ENCODE measurements at places on chromosomes 4 and X.
A peak's percentile ranks its signal among the peaks of the same experiment; 100 is the strongest.

DNA sequence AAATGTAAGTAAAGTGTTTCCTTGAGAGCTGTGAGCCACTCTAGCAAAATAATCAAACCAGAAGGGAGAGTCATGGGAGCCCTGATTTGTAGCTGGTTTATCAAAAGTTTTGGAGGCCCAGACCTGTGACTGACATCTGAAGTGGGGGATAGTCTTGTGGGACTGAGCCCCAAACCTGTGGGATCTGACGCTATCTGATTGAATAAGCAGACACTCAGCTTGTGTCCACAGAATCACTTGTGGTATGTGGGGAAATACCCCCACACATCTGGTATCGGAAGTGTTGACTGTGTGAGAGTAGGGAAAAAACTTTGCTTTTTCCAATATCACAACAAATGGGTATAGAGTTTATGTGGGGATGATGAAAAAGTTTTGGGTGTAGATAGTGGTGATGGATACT, 35.4 kb downstream of the FUNDC1 start:
- no peak for DNase-seq

DNA sequence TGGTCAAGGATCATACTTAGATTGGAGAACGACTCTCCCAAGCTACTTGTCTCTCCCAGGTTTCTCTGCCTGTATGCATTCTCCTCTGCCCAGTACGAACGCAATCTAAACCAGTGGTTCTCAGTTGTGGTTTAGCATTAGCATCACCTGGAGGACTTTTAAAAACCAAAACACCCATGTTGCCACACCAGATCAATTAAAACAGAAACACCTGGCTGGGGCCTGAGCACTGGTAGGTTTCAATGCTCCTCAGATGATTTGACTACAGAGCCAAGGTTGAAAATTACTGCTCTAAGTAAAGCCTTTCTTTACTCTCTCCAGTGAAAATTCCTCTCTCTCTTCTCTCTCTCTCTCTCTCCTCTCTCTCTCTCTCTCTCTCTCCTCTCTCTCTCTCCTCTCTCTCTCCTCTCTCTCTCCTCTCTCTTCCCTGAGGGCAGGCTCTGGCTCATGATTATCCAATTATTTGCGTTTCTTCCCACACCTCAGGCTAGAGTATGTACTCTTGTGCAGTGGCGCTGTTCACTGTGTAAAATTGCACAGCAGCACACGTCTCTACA, 153.7 kb upstream of the FGF13 start:
- no peak for DNase-seq

DNA sequence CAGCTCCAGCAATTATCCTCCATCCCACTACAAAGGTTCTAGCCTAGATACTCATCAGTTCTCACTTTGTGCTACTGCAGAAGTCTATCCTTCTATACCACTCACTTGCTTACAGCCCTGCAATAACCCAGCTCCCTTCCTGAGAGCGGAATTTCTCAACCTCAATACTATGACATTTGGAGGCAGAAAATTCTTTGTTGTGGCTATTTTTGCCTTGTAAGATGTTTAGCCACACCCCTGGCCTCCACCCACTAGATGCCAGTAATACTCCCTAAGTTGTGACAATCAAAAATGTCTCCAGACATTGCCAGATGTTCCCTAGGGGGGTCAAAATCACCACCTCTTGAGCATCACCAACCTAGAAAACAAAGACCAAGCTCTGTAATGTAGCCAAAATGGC, 149.5 kb downstream of the QDPR start:
- DNase-seq, result no peak

GRCh38 chrX:15749642-15750610, 11.9 kb downstream of the CA5B start:
- peak; percentile 2 for DNase-seq

DNA sequence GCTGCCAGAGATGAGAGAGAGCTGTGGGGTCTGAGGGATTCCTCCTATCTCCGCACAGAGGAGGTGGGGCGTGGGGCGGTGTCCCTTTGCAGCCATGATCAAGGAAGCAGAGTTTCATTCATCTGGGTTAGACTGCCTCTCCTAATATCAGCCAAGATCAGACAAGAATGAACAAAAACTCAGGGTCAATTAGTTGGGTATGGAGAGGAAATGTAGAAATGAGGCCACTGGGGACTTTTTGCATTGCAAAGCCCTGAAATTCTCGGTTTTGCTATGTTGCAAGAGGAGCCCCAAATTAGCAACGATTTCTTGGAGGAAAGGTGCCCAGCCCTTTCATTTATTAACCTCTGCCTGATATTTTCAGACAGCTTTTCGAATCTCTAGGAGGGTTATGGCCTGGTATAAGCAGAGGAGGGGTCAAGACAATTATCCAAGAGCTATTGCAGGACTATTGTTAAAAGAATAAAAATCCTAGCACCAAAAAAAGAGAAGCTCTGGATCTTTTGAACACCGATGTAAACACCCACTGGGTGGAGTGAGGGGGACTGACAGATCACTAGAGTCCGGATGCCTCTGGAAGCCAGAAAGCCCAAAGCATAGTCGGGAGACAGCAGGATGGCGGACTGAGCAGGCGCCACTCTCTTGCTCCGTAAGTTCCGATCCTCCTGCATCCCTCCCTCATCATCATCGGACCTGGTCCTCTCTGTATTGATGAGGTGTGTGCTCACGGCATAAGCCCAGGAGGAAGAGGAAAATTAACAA, 34.4 kb upstream of the ACSL1 start:
- peak; percentile 18 for DNase-seq

- peak; percentile 92 for DNase-seq
These were observed 28.8 kb downstream of the RBM47 start for GRCh38 chr4:40600850-40601249.

DNA sequence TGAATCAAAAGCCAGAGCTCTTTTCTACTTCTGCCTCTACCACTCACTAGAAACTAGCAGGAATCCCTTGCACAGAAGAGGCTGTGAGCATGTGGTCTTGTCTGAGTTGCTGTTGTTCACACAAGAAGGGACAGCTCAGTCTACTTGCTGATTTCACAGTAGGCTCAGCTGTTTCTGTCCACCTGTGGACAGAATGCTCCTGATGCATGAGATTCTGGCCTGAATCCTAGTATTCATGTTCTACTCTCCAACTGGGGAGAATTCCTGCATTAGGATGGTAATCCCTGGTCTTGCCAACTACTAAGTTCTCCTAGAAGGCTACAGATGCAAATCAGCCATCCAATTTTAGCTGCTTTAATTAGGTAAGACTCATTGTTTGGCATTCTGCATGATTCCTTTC, 112.8 kb downstream of the PPA2 start:
- no peak for DNase-seq

DNA sequence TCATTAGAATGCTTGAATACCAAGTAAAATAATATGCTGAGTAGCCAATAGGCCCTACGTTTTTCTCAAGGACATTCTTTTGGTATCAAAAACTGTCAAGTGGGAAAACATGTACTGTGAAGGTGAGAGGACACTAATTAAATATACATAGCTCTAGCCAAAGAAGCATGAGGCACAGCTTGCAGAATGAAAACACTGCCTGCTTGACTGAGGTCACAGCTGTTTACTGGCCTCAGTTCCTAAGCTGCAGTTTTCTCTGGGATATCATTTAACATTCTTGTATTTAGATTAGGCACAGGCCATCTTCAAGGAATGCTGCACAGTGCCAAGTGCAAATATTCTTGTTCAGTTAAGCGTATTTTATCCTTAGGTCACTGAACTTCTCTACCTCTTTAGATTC, 78.6 kb downstream of the NAP1L3 start:
- DNase-seq, result no peak

DNA sequence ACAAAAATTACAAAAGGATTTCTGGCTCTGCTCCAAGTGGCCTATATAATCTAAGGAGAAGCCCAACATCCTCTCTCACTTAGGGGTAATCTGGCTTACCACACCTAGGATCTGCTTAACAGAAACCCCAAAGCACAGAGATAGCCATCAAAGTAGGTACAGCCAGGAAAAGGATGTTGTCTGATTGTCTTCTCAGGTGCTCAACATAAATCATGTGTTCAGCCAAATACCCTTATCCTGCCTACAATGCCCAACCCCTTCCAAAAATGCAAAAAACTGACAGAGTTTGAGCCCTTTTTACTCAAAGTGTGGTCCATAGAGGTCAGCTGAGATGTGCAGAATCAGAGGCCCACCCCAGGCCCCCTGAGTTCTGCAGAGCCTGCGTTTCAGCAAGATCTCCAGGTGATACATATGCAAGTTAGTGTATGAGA, 53.9 kb downstream of the PPM1K start:
- DNase-seq, result no peak

GRCh38 chr4:128031756-128032384, 29.2 kb upstream of the LARP1B start:
- DNase-seq, result no peak

DNA sequence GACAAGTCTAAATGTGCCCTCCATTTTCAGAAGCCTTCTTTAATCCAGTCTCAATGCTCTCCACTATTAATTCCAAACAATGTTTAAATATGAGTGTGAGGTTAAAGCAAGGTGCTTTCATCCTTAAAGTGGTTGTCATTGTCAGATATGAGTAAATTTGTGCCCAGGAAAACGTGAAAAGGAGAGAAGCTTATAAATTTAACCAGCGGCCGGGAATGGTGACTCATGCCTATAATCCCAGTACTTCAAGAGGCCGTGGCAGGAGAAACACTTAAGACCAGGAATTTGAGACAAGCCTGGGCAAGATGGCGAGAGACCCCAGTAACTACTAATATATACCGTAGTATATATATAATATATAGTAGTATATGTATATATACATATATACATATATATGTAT, 270.0 kb downstream of the ARHGAP24 start:
- DNase-seq, result no peak

DNA sequence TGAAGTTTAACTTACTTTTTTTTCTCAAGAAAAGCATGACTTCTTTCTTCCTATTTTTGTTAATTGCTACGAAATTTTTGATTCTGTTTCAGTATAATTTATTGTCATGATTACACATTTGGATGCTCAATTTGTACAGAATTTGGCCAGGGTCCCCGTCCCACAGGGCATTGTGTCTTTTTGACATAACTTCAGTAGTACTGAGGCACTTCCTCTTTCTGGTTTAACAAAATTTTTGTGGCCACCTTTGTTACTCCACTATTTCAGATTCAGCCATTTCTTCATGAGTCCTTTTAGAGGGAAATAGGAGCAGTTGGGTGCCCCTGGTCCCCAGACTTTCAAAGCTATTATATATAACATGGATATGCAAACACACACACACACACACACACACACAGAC, 1248.7 kb downstream of the PCDH7 start:
- DNase-seq, result no peak

DNA sequence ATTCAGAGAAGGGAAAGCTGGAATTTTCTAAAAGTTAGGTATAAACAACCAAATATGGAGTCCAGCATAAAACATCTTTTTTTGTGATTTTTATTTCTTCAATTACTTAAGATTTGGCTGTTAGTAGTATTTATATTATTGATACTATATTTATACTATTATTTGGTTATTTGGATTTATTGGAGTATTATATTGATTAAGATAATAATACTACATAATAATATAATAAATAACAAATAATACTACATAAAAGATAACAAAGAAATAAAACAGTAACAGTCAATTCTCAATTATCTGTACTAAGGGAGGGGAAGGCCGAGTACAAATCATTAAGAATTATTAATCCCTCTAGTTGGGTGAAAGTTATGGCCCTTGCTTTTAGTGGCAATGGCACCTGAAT, 66.0 kb upstream of the IRF2 start:
- DNase-seq, result no peak

- DNase-seq, result no peak
These were observed 70.9 kb upstream of the APOOL start for GRCh38 chrX:84932814-84933213.

DNA sequence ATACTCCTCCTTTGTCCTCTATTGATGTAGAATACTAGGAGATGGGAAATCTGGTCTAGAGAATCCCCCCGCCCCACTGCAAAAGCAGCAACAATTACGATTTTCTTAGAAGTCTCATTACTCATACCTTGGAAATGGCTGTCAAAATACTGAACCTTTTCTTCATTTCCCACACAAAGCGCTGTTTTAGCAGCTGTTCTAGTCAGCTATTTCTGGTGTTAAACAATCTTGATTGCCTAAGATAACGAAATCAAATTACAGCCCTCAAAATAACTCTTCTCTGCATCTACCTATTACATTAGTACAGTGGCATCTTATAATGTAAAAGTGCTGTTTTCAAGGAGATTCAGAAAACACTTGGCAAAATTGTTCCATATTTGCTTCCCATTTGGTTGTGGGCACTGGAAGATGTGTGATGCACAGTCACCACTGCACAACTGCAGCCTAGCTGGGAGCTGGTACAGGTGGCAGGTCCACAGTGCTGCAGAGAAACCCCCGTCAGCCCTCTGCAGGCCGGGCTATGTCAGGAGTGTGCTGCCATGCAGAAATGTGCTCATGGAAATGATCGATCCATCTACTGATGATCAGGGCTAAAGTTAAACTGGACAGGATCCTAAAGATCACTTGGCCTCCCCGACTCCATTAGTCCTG, 50.4 kb downstream of the TBC1D9 start:
- no peak for DNase-seq

- DNase-seq, result no peak
These were observed 157.3 kb upstream of the LDB2 start for GRCh38 chr4:17055788-17056187.

DNA sequence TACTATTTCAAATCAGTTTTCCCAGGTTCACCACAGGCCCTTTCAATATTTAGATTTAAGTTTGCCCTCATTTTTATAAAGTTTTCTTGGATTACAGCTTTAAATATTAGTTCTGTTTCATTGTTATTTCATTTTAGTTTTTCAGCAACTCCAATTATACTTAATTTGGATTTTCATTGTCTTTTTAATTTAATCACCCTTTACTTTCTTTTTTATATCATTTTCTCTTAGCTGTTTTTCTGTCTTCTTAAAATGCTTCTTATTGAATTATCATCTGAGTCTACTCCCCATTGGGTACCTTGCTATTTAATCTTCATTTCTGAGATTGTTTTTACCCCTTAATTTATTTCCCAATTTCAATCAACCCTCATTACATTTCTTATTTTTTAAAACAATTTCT, 160.4 kb downstream of the PAPSS1 start:
- DNase-seq, result no peak

- no peak for DNase-seq
These were observed 250.4 kb upstream of the GIMD1 start for GRCh38 chr4:106618956-106619355.

Data from GF-D8 (cell line).